ENCODE measurements at places on chromosomes 11 and 22.

DNA sequence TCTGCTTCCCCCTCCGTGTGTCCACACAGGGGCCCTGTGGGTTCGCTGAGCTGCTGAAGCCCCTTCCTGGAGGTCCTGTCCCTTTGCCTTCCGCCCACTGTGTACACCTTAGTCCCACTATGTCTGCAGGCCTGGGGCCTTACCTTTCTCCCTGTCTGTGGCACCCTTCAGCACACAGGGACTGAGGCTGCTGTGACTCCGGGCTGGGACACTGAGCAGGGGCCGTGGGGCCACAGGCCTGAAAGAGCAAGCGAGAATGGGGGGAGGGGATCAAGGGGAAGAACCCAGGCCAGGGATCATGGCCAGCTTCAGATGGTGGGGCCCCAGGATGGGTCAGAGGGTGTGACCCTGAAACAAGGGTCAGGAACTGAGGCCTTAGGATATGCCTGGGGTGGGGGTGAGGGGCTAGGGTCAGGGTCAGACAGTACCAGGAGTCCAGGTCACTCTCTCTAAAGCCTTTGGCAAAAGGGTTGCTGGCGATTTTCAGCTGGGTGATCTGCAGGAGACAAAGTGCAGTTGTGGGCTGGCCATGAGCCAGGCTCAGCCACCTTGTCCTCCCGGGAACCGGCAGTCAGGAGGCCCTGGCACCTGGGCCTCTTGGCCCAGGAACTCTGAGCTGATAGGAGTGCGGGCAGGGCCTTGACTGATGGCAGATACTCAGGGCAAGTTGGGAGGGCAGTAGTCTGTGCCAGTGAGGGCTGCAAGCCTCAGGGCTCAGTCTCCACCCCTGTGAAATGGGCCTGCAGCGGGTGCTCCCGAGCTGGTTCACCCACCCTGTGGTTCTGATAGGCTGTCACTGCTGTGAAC lies 2.6 kb upstream of the NUDT8 start:
- no peak for DNase-seq

GRCh38 chr11:96278039-96278897 lies 64.7 kb downstream of the MAML2 start:
- no peak for DNase-seq

GRCh38 chr11:31798554-31799434 lies 12.3 kb downstream of the PAX6 start:
- DNase-seq = no peak

- DNase-seq = no peak
These were observed 64.8 kb downstream of the TENM4 start for GRCh38 chr11:79375818-79376550.

- DNase-seq = no peak
These were observed 162.3 kb upstream of the GRK3 start for GRCh38 chr22:25402160-25402500.

- peak; percentile 62 for DNase-seq
These were observed 18.6 kb upstream of the SCARF2 start for GRCh38 chr22:20456064-20456721.

- no peak for DNase-seq
These were observed 103.5 kb downstream of the WT1 start for GRCh38 chr11:32331792-32332191.

DNA sequence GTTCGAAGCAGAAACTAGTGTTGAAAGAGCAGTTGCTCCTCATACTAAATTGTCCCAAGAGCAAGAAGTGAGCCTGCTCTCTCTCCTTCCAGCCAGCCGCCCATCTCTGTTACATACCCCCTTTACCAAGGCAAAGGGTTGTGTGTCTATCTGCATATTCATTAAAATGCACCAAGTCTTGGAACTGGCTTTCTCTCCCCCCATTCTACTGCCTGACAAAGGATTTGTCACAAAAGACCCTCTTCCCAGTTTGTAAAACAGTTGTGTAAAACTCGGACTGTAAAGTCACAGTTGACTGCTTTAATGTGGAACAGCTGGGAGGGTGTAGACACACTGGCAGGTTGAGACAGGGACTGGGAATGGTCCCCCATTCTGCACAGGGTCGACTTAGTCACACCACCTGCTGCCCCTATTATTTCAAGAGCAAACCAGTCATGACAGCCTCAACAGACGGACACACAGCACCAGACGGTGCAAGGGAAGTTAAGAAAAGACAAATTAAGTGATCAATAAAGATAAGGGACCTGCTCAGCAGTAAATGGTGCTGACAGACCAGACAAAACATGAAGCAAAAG lies 60.0 kb upstream of the HTATIP2 start:
- no peak for DNase-seq

GRCh38 chr11:58933661-58934060 lies 5.6 kb upstream of the GLYATL1 start:
- no peak for DNase-seq

- DNase-seq = no peak
These were observed 25.8 kb downstream of the CDPF1 start for GRCh38 chr22:46224044-46224897.

- DNase-seq = no peak
These were observed 526.6 kb upstream of the CADM1 start for GRCh38 chr11:116030697-116031331.

DNA sequence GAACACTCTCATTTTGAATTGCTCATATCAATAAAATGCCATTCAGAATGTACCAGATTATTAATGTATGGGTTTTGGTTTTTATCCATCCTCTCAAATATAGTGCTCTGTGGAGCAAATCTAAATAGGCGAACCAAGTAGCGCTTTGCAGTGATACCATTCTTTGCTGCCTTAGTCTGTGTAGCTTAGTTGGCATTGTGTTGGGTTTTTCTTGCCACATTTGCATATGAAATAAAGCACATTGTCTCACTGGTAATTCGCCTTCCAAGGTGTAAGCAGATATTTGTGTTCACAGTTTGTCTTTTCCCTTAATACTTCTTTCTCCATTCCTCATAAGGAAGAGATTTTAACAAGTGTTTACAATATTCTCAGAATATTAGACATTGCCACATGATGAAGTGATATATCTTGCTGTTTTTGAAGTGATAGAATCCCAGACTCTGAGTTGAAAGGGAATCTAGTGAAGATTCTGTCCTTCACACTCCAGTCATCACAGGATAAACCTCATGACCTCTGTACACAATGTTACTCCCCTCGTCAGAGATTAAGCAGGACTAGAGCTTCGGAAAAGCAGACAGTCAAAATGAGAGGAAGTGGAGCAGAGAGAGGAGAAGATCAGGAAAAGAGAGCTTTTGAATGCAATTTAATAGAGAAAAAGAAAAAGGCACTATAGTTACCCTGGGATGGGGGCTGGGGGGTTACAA lies 16.5 kb downstream of the C11orf91 start:
- no peak for DNase-seq

DNA sequence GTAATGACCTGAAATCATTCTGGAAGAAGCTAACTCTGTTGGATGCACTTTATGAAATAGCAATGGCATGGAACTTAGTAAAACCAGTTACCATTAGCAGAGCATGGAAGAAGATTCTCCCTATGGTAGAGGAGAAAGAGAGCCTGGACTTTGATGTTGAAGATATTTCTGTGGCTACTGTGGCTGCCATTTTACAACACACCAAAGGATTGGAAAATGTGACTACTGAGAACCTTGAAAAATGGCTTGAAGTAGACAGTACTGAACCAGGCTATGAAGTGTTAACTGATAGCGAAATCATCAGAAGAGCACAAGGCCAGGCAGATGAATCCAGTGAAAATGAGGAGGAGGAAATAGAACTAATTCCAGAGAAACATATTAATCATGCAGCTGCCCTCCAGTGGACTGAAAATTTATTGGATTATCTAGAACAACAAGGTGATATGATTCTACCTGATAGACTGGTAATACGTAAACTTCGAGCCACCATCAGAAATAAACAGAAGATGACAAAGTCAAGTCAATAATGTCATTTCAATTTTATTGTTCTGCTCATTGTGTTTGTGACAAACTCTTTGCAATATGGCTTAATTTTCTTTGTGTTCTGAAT lies 2.0 kb downstream of the JRKL start:
- no peak for DNase-seq

GRCh38 chr11:16393340-16393739 lies 37.0 kb upstream of the SOX6 start:
- DNase-seq = no peak

DNA sequence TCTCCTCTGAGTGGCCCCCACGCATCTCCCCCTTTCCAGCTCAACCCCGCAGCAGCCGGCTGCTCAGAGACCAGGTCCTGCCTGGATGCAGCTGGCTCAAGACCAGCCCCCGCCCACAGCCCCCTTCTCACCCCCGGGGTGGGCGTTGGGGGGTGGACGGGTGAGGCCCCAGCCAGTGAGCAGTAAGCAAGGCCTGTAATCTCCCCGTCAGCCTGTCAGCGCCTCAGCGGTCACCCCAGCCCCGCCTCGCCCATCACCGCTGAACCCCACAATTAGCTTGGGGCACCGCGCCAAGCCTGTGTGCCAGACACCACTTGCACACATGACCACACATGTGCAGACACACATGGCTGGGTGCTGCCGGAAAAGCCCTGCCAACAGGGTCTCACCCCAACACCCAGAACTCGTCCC lies 5.9 kb downstream of the PLXNB2 start:
- DNase-seq = no peak

DNA sequence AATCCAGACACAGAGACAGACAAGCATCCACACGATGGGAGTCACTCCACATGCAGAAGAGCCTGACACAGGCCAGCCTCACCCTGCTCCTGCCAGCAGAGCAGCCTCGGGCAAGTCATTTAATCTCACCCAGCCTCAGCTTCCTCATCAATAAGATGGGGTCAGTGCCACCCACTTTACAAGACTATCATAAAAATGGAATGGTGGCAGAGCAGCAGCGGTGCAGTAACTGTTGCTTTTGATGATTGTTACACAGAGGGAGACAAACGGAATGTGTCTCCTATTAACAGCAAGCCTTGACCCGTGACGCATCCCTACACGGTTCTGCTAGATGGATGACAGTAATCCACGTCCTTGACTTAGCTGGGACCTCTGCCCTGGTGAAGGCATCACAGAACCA lies 26.0 kb upstream of the ARFGAP3 start:
- DNase-seq = no peak

DNA sequence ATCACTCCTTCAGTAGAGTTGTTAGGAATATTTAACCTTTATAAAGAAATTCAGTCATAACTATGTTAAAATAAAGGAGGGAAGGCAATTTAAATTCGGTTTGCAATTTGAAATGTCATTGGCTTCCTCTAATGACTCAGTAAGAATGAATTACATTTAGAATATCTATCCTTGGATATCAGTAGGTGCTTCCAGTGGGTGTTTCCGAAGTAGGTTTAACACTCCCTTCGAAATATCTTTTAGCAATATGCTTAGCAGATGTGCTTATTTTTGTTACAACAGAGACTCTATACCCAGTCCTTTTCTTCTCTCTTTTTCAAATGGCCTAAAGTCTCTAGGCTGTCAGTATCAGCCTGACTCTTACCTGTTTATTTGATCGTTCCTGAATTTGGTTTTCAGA lies 103.7 kb upstream of the RASSF10 start:
- no peak for DNase-seq

DNA sequence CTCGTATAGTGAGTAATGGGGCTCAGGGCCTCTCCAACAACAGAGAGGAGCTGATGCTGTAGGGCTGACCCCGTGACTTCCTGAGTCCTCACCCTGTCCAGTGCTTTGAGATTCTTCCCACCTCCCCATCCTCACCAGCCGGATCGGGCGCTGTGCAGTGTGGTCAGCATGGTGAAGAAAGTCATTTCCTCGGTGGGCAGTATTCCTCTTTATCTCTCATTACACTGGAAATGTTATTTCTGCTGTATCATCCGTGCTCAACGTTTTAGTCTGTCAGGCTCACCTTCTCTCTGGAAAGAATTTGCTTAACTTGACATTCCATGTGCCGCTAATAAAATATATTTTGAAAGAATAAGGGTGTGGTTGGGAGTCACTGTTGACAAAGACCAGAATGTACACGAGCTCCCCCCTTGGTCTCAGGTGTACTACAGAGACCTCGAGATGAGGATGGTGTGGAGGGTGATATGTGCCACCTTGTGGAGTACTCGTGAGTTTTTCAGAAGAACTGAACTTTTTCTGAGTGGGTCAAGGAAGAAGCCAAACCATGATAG lies 25.7 kb upstream of the SCGB1A1 start:
- no peak for DNase-seq

GRCh38 chr11:6397156-6397555 lies 6.9 kb downstream of the SMPD1 start:
- DNase-seq = no peak

DNA sequence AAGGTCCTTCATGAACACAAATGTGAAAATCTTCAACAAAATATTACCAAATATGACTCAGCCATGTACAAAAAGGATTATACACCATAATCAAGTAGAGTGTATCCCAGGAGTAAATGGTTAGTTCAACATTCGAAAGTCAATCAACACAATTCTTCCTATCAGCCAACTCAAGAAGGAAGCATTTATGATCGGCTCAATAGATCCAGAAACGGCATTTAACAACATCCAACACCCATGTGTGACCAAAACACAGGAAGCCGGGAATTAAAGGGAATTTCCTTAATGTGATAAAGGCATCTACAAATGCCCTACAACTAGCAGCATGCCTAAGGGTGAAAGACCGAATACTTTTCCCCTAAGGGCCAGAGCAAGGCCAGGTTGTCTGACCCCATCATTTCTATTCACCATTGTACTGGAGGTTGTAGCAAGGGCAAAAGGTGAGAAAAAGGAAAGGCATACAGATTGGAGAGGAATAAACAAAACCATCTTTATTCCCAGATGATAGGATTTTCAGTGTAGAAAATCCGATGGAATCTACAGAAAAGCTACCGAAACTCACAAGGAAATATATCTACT lies 69.9 kb upstream of the CLDN5 start:
- DNase-seq = no peak

DNA sequence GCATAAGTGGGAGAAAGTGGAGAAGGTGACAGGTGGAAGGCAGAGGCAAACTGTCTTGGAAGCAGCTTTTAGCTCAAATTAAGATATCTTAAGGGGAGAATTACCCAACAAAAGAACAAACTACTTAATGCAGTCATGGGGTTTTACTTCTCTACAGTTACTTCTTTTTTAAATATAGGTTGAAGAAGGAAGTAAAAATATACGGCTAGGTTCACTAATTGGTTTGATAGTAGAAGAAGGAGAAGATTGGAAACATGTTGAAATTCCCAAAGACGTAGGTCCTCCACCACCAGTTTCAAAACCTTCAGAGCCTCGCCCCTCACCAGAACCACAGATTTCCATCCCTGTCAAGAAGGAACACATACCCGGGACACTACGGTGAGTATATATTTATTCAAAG lies 40.8 kb downstream of the PDHX start:
- DNase-seq = no peak

DNA sequence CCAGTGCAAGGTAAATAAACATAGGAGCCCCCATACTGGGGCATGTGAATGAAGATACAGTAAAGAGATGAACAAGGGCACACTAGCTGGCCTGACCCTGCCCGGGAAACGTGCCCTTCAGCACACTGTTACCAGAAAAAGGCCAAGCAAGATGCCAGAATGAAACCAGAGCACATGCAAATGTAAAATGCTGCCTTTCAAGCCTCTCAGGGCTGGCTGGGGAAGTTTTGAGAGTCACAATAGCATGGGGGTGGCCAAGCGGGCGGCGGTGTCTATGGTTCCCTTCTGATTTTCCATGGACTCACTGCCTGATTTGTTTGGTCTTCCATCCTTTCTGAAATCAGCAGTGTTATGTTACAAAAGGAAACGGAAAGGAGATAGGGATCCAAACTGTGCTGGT lies 18.9 kb upstream of the SUSD2 start:
- DNase-seq = no peak

- DNase-seq = no peak
These were observed at the start of gene MS4A6E for GRCh38 chr11:60326955-60327354. TSS of gene MS4A6E (plus strand) at chr11:60327255. CDS start at chr11:60334896, 7,641 bp downstream.
